ENCODE measurements at places on chromosomes 7 and 10.

DNA sequence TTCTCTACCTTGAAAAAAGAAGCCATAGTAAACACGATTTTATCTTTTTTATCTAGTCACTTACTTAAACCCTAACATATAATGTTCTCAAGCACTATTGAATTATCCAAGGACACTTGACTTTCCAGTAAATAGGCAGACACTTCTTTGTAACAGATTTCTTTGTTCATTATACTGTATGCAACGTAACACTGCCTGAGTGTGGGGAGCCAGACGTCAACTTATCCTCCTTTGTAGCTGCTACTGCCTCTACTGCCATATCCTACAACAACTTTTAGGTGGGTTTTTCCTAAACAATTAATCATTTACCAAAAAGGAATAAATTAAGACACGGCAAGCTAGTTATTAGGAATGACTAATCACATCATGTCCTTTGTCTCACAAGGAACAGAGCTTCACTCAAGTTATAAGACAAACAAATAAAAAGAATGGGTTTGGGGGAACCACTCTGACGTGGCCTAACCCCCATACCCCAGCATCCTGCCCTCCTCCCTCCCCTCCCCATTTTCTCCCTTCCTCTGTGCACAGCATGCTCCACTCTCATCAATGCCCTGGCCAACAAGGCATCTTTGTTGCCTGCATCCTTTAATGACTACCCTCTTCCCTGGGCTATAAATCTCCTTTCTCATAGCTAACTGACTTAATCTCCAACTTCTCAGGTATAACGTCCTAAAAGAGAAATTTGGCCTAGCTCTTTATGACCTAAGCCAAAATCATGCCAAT lies 43.3 kb downstream of the DOCK4 start:
- no peak for DNase-seq

DNA sequence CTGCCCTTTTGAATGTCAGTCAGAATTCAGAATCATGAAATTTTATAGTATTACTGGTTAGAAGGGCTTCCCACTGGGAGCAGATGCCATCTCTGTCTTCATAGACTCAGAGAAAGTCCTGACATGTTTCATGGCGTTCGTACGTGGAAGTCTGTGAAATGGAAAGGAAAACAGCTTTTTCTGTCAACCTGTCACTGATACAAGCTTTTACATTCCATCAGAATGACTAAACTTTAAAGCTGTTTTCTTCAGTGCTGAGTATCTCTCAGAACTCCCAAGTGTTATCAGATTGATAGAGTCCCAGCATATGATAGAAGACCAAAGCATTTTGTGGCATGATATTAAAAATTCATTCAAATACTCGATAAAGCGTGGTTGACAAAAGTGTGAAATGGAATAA lies 726.7 kb upstream of the GALNT17 start:
- DNase-seq, result no peak

DNA sequence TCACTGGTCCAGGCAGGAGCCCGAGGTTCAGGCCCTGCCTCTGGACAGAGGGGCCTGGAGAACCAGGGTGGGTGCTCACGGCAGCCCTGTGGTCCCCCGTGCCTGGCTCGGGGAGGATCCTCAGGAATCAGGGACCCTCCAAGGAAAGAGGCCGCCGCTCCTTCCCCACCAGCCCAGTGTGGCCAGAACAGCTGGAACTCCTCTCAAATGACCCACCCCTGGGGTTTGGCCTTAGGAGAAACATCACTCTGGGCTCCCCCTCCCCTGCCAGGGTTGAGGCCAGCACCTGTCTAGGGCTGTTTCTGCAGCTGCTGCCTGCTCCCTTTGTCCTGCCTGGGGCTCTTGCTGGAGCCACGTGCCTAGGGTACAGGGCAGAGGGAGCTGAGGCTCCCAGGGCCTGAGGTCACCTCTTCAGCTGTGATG lies 161.0 kb downstream of the RNF216 start:
- no peak for DNase-seq

- DNase-seq, result no peak
These were observed 120.7 kb downstream of the COL28A1 start for GRCh38 chr7:7414791-7415603.

- DNase-seq, result no peak
These were observed 12.2 kb downstream of the HNRNPA2B1 start for GRCh38 chr7:26188206-26188956.

DNA sequence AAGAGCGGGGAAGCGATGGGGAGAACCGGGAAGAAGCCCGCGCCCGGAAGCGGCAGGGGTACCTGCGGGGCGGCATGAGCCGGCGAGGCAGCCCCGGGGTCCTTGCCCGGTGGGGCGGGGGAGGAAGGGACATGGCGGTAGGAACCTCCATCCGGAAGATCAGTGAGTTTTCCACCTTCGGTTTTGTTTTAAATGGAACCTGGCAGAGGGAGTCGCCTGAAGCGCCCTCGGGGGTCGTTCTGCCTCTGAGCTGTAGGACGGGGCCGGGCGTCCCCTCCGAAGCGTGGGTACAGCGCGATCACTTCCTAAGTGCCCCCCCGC lies 471 bp downstream of the PFKP start:
- no peak for DNase-seq

- no peak for DNase-seq
These were observed 133.3 kb upstream of the NAMPT start for GRCh38 chr7:106418094-106418493.
